Stimulated activated CD4-positive, alpha-beta T cell treated with anti-CD3 and anti-CD28 coated beads, Interleukin-15, amount 100 ng/mL, for 1 hour (primary cell): ENCODE measurements at places on chromosomes 3 and 15.

DNA sequence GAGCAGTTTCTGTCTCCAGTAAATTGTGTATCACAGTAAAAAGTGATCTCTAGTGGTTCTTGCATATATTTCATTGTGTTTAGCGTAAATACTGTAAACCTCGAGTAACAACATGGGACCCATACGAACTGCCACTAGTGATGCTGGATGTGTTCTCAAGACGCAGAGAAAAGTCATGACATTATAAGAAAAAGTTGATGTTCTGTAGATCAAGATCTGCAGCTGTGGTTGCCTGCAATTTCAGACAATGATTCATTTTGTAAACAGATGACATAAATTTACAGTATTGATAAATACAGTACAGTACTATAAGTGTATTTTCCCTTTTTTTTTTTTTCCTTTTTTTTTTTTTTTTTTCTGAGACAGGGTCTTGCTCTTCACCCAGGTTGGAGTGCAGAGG is 100.1 kb downstream of the DPH6 start:
- DNase-seq, result no peak

- DNase-seq, result no peak
These were observed 808.2 kb downstream of the SQOR start for GRCh38 chr15:46442901-46443590.

DNA sequence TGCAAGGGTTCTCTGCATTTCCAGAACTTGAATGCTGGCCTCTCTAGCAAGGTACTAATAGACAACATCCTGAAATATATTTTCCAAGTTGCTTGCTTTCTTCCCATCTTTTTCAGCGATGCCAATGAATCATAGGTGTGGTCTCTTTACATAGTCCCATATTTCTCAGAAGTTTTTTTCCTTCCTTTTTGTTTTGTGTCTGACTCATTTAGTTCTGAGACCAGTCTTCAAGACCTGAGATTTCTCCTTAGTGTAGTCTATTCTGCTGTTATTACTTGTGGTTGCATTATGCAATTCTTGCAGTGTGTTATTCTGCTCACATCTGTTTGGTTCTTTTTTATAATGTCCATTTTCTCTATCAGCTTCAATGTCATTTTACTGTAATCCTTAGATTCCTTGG is 1265.0 kb upstream of the ALCAM start:
- DNase-seq, result no peak

DNA sequence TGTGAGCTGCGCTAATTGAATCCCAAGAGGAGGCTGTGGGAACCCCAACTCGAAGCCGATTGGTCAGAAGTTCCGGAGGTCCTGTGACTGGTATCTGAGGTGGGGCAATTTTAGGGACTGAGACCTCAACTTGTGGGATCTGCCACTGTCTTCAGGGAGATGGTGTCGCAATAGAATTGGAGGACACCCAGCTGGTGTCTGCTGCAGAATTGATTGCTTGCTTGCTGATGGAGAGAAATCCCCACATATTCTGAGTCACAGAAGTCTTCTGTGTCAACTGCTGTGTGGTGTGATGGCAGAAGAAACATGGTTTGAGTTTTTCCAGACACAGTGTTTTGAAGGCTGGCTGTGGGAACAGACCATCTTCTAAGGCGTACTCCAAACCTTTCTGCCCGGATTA is 99.7 kb upstream of the PLXNA1 start:
- DNase-seq, result no peak

DNA sequence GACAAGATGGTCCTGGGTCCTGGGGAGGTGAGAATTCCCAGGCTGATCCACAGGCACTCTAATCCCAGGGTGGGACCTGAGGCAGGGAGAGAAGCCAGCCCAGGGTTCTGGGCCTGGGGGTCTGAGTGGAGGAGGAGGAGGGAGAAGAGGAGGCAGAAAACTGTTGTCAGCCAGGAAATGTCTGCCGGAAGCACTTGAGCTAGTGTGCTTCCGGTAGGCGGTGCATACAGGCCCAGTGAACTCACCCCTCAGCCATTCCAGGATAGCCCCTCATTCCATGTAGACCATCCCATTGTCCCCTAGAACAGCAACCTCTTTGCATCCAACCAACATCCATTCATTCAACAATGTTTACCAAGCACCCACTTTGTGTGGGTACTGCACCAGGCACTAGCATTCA is 47.9 kb upstream of the LCTL start:
- no peak for DNase-seq

DNA sequence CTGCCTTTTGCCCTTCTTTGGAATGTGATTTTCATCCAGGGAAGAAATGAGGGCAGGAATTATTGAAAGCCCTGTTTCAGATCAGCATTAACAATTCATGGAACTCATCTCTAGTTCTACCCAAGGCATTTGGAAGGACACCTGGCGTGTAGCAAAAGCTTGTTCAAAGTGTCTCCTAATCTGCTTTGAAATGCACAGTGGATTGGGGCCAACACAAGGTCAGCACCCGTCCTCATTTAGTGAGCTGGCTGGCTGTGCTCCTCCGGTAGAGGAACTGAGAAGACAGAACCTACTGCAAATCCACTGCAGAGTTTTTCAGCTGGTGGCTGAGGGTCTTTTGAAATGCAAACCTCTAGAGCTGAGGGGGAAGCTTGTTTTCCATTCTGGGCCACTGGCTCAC is 141.6 kb upstream of the STT3B start:
- DNase-seq, result no peak
